HS-27A (cell line): ENCODE measurements at places on chromosomes 13 and 19.

DNA sequence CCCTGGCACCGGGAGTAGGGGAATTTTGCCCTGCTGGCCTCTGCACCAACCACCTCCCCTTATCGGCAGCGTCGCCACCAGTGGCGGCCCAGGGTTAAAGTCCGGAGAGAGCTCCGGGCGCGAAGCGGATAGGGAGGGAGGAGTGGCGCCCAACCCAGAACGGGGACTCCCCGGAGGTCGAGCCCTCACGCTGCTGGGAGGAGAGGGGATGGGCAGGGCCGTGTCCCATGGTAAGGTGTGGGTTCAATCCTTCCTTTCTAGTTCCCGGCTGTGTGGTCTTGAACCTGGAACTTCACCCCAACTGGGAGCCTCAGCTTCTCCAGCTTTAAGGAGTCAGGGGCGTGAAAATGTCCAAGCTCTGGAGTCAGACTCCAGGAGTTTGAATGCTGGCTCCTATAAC, 23.3 kb upstream of the BCL3 start:
- no peak for DNase-seq

GRCh38 chr13:20988033-20988908, 73.1 kb downstream of the LATS2 start:
- DNase-seq: no peak

DNA sequence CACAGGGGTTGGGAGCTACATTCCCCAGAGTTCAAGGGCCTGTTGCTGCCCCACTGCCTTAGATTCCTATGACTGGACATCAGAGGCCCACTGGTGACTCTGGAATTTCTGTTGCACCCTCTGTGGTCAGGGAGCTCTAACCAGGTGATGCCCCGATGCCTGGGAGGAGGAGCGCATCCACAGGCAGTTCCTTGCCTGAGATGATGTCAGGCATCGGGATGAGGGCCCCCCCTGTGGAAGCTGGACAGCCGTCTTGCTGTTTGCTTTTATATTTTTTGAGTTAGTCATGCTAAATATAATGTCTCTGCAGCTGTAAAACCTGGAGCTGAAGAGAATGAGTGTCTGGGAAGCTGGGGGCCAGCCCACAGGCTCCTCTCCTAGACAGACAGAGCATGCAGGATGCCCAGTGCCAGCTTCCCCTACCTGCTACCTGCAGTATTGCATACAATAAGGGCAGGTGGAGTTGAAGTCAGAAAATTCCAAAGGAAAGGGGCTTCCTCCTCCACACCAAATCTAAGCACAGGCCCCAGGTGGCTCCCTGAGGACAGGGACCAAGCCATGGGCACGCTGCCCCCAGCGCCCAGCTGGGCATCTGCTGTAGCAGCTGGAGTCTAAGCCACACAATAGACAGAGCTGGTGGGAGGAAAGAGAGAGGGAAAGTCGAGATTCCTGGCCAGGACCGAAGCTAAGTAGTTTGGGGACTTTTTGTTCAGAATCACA, 16.2 kb downstream of the COL4A2 start:
- DNase-seq: no peak

GRCh38 chr19:31066385-31066784, 282.9 kb downstream of the TSHZ3 start:
- DNase-seq: peak; percentile 69

- no peak for DNase-seq
Observed at GRCh38 chr19:36027696-36028095, 5.0 kb downstream of the CLIP3 start.

- peak; percentile 5 for DNase-seq
Observed at GRCh38 chr13:95676105-95676761, 706 bp upstream of the DNAJC3 start.

GRCh38 chr19:50378169-50378862, 2.1 kb downstream of the NR1H2 start:
- DNase-seq: no peak

- DNase-seq: peak; percentile 100
Observed at GRCh38 chr19:49363268-49364082, at the start of gene DKKL1. Gene DKKL1, plus strand, starts transcription at chr19:49363877. Its CDS starts 122 bp downstream, at chr19:49363999.

DNA sequence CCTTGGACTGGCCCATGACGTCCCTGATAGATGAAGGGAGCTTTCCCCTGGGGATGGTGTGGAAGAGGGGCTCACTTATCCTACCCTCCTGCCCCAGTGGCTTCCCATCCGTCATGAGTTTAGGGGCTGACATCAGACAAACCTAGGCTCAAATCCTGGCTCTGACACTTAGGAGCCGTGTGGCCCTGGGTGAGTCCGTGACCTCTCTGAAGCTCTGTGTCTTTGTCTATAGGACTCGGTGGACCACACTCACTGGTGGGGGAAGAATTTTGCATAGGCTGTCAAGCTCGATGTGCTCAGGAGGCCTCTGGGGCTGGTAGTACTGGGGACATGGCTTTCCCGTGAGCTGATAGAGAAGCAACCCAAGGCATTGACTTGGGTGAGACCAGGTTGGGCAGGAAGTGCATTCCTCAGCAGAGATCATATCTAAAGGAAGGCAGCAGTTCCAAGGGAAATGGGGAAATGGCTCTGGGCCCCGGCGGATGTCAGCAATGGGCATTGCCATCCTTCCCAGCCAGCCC, 17.4 kb upstream of the AP1M2 start:
- no peak for DNase-seq

GRCh38 chr13:42696191-42696590, 85.2 kb upstream of the FAM216B start:
- DNase-seq: peak; percentile 2

DNA sequence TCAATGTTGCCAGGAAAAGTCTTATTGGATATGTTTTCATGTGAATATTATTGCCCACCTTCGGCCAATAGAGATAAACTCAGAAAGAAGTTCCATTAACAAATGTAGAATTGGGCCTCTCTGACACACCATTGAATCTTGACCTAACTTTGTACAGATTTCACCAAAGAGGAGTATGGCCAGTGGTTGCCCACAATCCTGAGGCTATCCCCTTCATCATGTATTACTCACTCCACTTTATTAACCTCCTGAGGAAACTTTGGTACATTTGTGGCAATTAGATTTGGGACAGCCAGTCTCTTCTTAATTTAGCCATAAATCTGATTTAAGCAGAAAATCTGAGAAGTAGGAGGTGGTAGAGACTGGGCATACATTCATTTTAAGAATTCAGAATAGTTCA, 53.3 kb upstream of the POSTN start:
- no peak for DNase-seq

DNA sequence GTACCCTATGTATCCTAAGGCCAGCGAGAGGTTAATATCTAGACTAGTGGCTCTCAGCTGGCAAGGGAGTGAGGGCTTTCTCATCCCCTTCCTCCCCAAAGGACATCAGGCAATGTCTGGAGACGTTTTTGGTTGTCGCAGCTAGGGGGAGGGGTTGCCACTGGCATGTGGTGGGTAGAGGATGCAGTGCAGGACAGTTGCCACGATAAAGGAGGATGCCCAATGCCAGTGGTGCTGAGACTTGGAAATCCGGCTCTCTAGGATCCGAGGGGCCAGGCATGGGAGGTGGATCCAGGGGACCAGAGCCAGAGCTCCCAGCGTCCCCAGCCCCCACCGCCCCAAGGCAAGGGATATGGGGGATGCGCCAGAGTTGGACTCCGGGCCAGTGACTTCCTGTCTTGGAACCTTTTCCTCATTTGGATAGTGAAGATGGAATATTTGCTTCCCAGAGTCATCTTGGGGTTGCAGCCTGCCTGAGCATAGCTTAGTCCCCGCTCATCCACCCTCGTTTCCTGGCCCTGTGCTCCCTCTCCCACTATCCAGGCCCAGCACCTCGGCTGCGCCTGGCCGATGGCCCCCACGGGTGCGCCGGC, 4.9 kb downstream of the SSC5D start:
- no peak for DNase-seq

- DNase-seq: no peak
Observed at GRCh38 chr19:10138879-10139795, 19.4 kb upstream of the EIF3G start.
